ENCODE measurements at places on chromosomes 16 and 17. TPM values are rescaled to one million over a fixed set of nuclear protein-coding genes. Genes with fewer than 3 reads are reported as not detected.

The SOX15 gene
- polyA plus RNA-seq = 49.4 TPM

The ABCC11 gene
- polyA plus RNA-seq = 0.42 TPM

The HBA2 gene
- polyA plus RNA-seq = not detected

DNA sequence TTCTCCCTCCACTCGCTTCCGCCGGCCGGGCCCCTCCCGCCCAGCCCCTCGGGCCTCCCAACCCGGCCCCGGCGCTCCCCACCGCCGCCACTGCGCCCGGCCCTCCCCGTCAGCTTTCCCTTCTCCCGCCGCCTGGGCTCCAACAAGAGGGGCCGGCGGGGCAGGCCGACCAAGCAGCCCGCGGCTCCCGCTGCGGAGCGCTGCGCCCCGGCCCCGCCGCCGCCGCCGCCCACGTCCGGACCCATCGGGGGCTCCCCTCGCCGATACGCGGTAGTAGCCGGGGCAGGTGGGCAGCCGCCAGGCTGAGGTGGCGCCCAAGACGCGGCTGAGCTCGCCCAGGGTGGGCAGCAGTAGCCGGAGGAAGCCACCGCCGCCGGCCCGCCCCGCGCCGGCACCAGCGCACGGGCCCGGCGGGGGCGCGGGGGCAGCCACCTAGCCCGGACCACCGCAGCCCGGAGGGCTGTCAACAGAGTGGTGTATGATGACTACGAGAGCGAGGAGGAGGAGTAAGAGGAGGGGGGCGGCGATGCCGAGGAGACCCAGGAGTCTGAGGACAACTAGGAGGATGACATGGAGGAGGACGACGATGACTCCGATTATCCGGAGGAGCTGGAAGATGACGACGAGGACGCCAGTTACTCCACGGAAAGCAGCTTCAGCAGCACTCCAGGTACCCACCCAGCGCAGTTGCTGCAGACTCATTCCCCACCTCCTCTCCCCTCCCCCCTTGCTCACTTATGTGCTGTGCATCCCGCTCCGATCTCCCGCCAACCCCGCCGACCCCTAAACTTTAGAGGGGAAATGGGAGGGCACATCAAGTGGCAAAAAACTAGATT, 498 bp downstream of the LRRC37B start:
- peak; percentile 27 for DNase-seq

- DNase-seq = peak; percentile 37
These were observed 12.7 kb downstream of the MRM3 start for GRCh38 chr17:794876-795275.

DNA sequence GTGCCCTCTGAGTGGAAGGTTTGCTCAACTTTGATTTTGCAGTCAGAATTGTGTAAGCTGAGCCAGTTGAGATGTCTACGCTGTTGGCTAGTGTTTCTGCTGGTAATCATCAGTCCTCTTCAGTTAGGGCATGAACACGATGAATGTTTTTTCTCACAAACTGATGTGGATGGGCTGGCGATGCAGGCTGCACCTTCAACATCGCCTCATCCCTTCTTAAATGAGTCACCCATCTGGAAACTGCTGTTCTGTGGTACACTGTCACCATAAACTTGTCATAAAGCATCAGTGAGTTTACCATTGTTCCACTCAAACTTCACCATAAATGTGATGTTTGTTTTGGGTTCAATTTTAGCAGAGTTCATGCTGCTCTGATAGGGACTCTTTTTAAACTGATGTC, 8.4 kb downstream of the C16orf95 start:
- DNase-seq = no peak

DNA sequence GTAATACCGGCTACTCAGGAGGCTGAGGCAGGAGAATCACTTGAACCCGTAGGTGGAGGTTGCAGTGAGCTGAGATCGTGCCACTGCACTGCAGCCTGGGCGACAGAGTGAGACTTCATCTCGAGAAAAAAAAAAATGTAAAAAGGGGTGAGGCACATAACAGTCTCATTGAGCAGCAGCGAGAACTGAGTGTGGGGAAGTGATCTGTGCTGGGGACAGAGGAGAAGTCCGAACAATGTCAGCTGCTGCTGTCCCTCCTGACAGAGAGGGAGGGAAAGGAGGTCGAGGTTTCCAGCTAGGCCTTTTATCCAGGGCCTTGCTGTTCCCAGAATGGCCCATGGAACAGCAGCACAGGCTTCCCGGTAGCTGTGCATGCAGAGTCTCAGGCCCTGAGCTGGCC, 14.0 kb downstream of the C16orf74 start:
- no peak for DNase-seq

GRCh38 chr16:19488213-19488640, 33.7 kb downstream of the GDE1 start:
- DNase-seq = no peak

- DNase-seq = no peak
These were observed 227.8 kb upstream of the C16orf82 start for GRCh38 chr16:26838931-26839330.

DNA sequence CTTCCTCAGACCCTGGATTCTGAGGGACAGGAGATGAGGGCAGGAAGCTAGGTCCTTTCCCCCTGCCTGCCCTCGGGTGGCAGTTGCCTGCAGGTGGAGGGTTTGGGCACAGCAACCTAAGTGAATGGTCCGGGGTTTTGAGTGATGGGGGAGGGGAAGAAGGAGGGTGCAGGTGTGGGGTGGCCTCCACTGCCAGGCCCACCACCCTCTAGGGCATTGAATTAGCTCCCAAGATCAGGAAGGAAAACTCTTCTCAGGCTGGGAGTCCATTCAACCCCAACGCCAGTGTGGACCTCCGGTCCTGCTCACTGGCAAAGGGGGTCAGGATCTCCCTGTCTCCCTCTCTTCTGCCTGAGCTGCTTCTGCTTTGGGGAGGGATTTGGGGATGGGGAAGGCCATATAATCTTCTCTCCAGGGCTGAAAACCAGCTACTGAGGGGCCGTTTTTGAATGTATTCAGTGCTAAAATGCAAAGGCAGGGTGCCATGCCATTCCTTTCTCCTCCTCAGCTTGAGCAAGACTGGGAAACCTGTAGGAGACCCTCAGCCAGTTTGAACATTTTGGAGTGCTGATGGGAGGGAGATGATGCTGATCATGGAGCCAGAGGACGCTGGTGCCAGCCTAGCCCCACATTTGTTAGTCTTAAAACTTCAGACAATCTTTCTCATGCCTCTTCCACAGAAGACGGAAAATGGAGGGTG, 18.8 kb downstream of the GRB7 start:
- no peak for DNase-seq

DNA sequence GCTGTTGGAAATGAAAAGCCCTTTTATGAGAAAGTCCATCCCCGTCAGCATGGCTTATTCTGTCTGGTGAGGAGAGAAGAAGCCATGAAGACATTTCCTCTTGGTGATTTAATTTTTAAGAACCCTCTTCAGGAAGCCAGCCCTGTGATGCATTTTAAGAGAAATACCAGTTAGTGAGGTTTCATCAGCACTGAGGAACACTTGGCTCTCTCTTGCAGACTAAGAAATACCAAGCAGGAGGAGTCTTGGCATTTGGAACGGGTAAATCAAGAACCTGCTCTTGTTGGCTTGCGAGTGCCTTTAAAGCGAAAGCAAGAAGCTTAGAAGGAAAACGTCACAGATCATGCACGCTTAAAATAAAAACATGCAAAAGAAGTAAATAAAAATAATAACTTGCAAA, 17.5 kb downstream of the RAB11FIP3 start:
- no peak for DNase-seq

DNA sequence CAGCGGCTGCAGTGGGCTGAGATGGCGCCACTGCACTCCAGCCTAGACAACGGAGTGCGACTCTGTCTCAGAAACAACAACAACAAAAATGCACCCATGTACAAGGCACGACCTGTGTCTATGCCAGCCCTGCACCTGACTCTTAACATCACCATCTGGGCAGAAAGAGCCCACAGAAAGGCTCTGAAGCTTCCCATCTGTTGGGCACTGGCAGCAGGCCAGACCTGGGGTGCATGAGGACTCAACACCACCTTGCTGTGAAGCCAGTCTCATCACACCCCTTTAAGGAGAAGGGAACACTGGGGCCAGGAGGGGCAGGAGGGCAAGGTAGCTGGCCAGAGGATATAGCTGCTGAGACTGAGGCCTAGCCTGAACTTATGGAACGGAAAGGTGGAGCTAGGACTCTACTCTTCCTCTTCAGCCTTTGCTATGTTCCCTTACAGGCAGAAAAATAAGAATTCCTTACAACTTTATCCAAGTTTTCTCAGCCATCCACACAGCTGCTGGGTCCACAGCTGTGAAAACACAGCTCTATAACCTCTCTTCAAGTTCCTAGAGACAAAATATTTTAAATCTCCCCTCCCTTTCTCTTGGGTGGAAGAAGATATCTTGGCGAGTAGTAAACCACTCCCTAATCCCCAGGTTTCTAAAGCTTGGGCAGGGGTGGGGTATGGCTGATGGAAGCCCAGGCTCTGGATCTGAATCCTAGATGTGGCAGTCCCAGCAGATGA, 2.8 kb downstream of the ELOB start:
- no peak for DNase-seq

DNA sequence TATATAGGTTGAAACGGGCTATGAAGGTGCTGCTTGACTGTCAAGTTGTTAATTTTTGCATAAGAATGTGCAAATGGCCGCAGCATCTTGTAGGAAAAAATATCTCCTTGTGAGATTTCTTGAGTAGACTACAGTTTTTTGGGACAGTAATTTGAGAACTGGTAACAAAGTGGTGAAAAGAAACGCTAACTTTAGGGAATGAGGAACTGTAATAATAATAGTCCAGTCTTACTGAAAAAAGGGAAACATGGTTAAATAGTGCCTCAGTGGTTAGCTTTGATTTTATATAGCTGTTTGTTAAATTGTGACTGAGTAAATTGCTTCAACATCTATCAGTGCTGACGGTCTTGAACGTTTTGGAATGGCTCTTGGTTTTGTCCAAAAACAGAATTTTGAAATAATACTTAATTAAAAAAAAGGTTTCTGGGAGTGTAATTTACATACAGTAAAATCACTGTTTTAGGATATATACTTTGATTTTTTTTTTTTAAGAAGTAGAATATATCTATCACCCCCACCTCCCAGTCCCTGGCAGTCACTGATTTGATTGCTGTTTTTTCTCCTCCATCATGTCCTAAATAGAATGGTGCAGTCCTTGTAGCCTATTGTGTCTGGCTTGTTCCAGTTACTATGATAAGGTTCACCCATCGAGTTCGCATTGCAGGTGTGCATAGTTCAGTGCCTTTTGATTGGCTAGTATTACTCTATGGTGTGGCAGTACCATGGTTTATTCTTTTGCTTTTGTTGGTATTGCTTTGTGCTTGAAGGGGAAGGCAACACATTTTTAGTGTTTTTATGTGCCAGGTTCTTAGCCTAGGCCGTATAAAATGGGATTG, 2.8 kb downstream of the HAPSTR1 start:
- peak; percentile 23 for DNase-seq

DNA sequence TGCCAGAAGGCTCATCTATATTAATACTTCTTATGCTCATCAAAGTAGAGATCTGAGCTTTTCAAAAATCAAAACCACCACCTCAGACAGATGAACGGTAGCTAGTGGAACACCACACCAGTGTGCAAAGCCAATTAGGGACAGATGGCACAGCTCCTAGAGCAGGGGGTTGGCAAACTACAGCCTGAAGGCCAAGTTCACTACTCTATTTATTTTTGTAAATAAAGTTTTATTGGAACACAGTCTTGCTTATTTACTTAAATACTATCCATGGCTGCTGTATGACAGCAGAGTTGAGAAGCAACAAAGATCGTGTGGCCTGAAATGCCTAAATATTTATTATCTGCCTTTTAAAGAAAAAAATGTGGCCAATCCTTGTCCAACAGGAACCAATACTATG, 56.8 kb downstream of the AMFR start:
- DNase-seq = no peak

- DNase-seq = peak; percentile 97
These were observed 16.0 kb upstream of the SCNN1B start for GRCh38 chr16:23286131-23286532.

- no peak for DNase-seq
These were observed 217.9 kb upstream of the CIBAR2 start for GRCh38 chr16:85330006-85330693.

DNA sequence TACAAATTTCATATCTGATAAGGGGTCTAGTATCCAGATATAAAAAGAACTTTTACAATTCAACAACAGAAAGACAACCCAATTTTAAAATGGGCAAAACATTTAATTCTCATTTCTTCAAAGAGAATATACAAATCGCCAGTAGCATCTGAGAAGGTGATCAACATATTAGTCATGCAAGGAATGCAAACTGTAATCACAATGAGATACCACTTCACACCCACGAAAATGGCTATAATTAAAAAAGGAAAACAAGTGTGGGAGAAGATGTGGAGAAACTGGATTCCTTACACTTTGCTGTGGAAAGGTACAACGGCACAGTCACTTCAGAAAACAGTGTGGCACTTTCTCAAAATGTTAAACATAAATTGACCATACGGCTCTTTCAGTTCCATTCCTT, 168.2 kb downstream of the VPS53 start:
- no peak for DNase-seq

GRCh38 chr17:2904135-2904534, 107.9 kb downstream of the RAP1GAP2 start:
- no peak for DNase-seq

GRCh38 chr17:70558821-70559220, 389.5 kb downstream of the KCNJ2 start:
- no peak for DNase-seq

- no peak for DNase-seq
These were observed 32.2 kb upstream of the IL21R start for GRCh38 chr16:27369806-27370205.

GRCh38 chr17:28577466-28577824, 750 bp upstream of the ALDOC start:
- no peak for DNase-seq

DNA sequence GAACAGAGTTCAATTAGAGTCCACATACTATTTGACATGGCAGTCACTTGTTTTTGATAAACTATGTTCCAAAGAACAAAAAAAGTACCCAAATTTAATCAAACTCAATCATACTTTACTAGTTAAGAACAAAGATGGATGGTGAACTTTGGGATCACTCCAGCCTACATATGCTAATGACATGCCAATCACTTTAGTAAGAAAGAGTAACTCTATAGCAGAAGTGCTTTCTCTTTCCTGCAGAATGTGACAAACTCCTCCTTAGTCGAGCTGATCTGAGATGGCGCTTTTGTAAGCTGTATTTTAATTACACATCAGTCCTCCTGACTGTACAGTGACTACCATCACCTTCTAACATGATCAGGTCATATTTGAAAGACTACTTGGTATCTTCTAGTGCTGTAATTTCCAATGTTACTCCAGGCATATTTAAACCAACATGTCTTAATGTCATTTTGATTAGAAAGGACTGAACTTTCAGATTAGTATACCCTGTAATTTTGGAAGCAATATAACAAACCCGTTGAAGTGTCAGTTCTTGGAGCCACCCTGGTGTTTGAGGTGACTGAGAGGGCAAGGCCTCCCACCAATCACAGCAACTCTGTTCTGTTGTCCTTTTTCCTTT, 4.1 kb downstream of the NETO2 start:
- DNase-seq = peak; percentile 28
